ENCODE measurements at places on chromosomes 1 and 21.

- no peak for DNase-seq
Measured at GRCh38 chr1:28517649-28517999, 11.8 kb downstream of the RCC1 start.

GRCh38 chr21:35855484-35855883, 204.8 kb downstream of the SETD4 start:
- no peak for DNase-seq

GRCh38 chr21:38315122-38315521, 58.3 kb downstream of the KCNJ15 start:
- no peak for DNase-seq

DNA sequence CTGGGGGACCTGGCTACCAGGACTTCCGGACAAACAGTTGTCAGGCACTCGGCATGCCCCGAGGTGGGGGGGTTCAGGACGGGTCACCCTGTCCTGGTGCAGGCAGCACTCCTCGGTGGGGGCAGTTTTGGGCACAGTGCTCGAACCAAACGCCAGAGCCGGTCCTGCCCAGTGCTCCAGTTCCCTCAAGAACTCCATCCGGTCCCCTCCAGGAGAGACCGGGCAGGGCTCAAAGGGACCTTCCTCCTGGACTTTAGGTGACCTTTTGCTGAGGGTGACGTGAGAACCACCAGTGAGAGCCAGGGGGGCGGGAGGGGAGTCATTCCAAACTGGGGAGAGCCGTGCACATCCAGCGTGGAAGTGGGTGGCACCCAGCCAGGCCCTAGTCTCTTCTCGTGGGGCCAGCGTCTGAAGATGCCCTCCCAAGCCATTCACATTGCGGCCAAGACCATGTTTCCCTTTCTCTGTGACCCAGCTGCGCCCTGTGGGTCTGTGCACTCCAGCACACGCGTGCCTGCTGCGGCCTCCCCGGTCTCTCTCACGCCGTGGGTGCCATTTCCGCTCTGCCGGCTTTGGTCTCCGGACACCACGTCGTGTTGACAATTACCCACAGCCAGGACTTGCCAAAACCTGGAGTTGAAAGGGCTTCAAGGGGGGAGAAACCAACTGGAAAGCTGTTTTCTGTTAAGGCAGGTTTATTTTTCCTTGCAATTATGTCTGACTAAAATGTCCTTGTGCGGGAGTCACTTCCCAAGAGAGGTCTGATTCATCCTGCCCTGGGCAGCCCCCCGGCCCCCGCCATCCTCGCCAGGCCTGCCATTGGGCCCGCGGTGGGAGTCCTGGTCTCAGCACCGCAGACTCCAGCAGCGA, 178.8 kb upstream of the ARHGEF16 start:
- DNase-seq: no peak

DNA sequence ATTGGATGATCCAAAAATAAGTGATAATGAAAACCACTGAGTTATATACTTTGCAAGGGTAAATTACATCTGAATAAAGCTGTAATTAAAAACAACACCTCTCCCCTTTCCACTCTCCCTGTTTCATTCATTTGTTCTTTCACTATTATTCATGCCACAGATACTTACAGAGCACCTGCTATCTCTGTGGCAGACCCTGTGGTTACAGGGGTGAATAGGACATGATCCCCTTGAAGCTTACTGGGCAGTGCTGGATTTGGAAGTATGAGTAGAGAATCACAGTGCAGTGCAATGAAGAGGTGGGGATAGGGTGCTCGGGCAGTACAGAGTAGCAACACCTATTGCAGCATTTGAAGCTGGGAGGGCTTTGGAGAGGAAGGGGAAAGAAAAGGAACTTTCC, 21.7 kb downstream of the ARV1 start:
- no peak for DNase-seq
